ENCODE measurements at places on chromosomes 1 and 21.

GRCh38 chr1:35622510-35623178 is 18.7 kb downstream of the PSMB2 start:
- DNase-seq = no peak

- DNase-seq = no peak
Observed at GRCh38 chr21:36881228-36881627, 85.2 kb downstream of the HLCS start.

- DNase-seq = no peak
Observed at GRCh38 chr1:171457412-171457811, 27.9 kb upstream of the PRRC2C start.

DNA sequence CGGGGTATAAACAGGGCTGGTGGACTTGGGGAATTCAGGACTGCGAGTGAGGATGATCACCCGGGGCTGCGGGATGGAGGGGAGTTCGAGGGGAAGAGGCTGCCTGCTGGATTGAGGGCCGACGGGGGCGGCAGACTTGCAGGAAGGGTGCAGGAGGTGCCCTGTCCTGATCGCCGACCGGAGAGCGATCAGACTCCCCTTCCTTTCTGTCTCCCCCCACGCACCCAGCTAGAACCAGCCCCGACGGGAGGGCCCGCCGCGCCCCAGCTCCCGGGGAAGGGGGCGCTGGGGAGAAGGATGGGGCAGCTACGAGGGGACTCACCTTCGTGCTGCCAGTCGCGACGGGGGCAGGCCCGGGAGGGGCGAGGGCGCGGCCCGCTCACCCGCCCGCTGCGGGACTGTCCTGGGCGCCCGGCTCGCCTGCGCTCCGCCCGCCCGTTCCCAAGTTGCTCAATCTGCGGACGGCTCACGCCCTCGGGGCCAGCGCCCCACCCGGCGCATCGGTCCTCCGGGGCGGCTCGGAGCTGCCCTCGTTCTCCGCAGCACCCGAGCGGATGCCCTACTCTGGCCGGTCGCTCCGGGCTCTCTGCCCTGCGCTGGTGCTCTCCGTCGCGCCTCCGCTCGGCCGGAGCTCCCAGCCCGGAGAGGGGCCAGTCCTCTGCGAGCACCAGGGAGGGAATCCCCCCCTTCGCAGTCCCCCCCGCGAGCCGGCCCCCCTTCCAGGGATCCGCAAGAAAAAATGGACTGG is at the start of gene RSPO1:
Gene RSPO1, minus strand, starts transcription at position 649 of the 748 bp plus-strand sequence. CDS start 5,231 bp downstream, outside the sequence.
- DNase-seq = peak; percentile 83

- no peak for DNase-seq
Observed at GRCh38 chr1:66403007-66403731, 130.8 kb upstream of the SGIP1 start.

DNA sequence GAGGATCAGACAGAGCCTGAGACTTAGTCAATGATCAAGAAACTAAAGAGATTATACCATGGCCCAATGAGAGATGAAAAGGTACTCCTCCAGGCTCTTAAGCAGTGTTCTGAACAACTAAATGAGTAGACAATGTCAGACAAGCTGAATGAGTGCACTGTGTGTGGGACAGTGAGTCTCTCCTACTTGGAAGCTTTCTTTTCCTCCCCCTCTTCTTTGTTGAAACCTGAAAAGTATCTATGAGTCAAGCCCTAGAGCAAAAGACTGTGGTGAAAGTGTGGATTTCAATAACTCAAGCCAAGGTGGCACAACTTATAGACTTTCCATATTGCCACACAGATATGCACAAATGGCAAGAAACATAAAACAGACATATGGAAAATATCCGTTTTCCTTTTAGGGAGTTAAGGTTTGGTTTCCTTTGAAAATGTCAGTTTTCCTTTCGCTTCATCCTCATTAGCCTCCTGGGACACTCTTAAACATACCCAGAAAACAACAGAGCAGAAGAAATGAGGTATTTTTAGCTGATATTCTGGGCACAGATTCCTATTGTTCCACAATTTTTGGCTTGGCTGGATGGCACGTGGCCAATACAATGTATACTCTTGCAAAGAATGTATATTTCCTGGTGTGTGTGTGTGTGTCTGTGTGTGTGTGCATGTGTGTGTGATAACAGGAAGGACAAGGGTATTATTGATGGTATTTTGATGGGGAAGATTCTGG is 96.6 kb downstream of the LMX1A start:
- no peak for DNase-seq

GRCh38 chr1:91578320-91579109 is 77.9 kb downstream of the CDC7 start:
- no peak for DNase-seq

- no peak for DNase-seq
Observed at GRCh38 chr1:93750955-93751354, 69.3 kb upstream of the BCAR3 start.

- DNase-seq = no peak
Observed at GRCh38 chr1:22442212-22442894, 9.3 kb upstream of the ZBTB40 start.

- no peak for DNase-seq
Observed at GRCh38 chr1:176904057-176904751, 260.3 kb downstream of the ASTN1 start.

- no peak for DNase-seq
Observed at GRCh38 chr1:228833911-228834688, 98.8 kb downstream of the RHOU start.

GRCh38 chr1:1183221-1183747 is 9.6 kb downstream of the TTLL10 start:
- DNase-seq = no peak

DNA sequence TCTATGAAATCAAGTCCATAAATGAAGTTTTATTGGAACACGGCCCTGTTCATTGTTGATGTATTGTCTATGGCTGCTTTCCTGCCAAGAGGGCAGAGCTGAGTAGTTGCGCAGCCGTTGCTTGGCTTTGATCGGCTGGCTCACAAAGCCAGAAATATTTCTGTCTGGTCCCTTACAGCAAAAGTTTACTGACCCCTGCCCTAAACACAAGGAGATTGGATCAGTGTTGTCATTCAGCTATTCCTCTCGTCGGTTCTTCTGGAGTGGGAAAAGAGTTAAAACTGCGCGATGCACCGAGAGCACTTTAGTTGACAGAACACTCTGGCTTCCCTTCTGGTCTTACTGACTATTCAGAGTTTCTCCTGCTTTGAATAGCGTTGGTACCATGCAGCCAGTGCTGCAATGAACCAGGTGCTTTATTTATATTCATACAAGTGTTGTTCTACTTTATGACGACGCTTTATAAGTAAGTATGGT is 868 bp downstream of the ZBTB40 start:
- peak; percentile 76 for DNase-seq

DNA sequence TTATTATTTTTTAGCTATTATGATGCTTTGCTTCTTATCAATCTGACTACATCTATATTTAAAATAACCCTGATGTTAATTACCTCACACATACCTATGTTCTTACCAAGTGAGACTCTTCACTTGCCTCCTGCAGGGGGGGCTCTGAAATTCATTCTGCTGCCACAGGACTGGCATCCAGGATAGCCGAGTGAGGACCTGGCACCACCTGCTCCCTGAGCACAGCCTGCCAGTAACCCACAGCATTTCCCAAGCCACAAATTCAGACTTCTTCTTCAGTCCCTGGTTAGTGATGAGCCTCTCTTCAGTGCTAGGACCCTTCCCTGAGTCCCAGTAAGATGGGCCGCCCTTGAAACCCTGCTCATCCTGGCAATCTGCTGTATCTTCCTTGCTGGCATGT is 296.5 kb upstream of the PLXNA2 start:
- no peak for DNase-seq

GRCh38 chr1:229985613-229986010 is 81.4 kb upstream of the GALNT2 start:
- DNase-seq = no peak

GRCh38 chr1:162779043-162779442 is 11.5 kb upstream of the HSD17B7 start:
- DNase-seq = no peak

DNA sequence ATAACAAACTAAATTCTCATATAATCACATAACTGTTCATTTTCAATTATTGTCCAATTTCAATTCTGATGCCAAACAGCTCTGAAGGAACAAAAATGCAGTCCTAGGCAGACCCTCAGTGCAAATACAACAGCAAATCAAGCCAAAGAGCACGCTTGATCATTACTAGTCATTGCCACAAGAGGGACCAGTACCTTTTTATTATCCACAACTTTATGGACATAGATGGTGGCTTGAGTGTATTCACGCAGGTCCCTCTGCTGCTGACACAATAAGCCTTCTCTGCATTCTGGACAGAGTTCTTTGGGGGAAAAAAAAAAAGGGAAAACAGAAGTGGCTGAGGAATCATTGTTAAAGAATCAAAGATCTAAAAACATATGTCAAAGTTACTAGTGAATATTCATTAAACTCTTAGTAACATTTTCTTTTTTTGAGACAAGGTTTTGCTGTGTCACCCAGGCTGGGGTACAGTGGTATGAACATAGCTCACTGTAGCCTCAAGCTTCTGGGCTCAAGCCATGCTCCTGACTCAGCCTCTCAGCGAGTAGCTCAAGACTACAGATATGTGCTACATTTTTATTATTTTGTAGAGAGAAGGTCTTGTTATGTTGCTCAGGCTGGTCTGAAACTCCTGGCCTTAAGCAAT is 34.3 kb upstream of the RAP1GAP start:
- DNase-seq = peak; percentile 58

DNA sequence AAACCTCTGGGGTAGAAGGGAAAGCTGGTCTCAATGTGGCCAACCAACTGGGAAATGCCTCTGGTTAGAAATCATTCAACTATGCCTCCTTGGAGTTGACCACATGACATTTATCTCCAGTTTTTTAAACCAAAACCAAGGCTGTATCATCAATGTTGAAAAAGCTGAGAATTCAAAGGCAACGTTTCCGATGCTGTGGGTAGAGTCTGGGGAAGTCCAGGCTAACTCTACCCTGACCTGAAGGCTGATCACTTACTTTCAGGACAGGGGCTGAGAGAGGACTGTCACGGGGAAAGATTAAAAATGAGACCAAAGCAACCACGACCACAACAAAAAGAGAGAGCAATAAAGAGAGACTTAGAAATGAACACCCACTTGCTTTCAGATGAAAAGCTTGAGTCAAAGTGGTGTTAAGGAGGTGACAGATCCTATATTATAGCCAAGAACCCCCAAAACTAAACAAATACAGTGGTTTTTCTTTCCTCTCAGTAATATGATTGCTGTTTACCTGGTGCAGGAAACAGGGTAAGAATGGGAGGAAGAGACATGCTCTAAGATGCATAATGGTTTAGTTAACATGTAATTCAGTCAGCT is 90.8 kb upstream of the TNFSF4 start:
- DNase-seq = no peak

GRCh38 chr1:176957603-176958002 is 206.9 kb downstream of the ASTN1 start:
- DNase-seq = no peak

- peak; percentile 24 for DNase-seq
Observed at GRCh38 chr1:158117854-158118704, 62.6 kb upstream of the CD1D start.

DNA sequence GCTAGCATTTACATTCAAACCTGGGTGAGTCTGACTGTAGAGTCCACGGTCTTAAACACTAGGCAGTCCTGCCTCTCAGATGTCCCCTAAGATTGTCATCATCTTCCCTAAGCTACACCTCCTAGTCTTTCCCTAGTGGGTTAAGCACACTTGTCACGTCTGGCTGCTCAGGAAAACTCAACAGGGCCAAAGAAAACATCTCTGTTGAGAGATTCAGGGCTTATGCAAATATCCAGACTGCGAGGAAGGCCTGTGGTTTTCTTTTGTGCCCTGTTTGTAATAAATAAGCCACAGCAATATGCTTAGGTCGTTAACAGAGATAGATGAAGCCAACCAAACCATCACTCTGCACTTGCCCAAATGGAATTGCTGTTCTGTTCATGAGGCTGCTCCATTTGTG is 472.6 kb upstream of the DEPDC1 start:
- DNase-seq = peak; percentile 87

DNA sequence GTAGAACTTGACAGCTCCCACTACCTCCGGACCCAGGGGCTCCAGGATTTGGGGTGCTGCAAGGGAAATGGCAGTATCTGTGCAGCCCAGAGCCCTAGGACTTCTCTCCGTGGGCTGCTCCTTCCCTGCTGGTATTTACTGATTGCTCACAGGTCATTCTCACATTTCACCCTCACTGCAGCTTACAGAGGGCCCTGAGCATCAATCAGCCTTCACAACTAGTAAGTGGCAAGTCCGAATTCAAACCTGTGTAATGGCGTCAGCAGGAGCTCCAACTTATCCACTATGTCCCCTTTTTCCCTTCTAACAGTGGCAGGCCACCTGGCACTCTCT is 32.4 kb downstream of the PIK3C2B start:
- no peak for DNase-seq

DNA sequence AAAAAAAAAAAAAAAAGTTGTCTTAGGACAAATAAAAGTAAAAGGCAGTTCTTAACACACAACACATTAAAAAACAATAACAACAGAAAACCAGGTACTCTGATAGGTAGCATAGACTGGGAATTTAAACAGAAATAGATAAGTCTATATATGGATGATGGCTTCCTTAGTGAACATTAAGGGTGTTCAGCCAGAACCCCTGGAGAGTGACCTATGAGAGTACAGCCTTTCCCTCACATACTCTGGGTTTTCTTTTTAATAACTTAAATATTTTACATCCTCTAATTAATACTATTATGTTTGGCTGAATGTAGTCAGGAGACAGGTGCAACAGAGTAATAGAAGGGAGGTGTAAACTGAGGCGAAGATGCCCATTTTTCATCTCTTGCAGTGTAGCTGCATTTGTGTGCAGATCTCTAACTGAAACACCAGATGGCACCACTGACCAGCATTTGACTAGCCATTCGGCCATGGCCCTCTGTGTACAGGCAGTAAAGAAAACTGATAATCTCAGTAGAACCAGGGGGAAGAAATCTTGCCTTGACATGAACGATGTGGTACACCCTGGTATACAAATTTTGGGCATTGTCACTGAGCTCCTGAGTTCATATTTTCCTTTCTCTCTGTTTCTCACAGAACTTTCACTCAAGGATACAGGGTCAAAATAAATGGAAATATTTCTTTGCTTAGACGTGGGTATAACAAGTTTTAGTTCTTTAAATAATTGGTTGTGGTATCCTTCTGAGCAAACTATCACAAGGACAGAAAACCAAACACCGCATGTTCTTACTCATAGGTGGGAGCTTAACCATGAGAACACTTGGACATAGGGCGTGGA is 7.6 kb downstream of the TTF2 start:
- peak; percentile 42 for DNase-seq

DNA sequence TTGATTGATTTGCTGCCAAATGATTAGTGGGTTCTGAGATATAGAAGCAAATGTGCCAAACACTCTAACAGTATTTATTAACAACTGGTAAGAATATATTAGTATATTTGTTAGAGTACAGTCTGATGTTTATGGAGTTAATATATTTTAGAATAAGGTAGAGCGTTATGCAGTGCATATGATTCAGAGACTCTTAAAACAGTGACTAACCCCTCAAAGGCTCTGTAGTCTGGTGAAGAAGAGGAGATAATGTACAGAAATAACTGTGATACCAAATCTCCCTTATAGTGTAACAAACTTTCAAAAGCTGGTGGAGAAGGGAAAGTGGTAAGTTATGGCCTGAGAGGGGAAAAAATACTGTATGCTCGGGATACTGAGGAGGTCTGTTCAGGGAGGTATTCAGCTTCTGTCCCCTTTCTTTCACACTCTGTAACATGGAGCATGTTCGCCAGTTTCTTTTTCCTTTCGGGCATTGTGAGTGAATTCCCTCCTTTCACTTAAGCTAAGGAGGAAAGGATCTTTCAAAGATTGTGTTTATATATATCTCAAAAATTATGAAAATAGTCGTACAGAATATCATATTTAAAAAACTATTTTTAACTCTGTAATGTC is 121.2 kb downstream of the ADGRL2 start:
- no peak for DNase-seq

- no peak for DNase-seq
Observed at GRCh38 chr1:68959461-68960030, 462.7 kb upstream of the DEPDC1 start.

Data from NCI-H510A treated with DMSO at 0.1 percent for 48 hours (cell line).